ENCODE measurements at places on chromosomes 1 and 21.

DNA sequence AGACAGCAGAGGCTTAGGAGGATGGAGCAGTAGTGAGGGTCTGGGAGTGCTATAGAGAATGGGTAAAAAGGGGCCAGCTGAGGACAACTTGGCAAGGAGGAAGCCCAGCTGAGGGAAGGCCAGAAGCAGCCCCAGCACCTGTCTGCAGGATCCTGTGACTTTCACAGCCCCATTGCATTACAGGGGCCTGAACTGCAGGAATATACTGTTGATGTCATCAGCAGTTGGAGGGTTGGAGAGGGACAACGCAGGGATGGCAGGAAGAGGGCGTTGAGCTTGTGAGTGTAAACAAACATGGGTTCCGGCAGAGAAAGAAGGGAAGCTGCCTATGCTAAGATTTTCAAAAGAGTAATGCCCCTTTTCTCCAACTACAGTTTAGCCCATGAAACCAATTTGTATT is 628.5 kb downstream of the SMYD3 start:
- DNase-seq: no peak

- DNase-seq: no peak
Measured at GRCh38 chr1:36135330-36135667, 10.3 kb upstream of the COL8A2 start.

GRCh38 chr21:29017639-29018237 is 1.4 kb downstream of the RWDD2B start:
- no peak for DNase-seq

GRCh38 chr1:116748272-116748671 is 6.0 kb upstream of the CD2 start:
- DNase-seq: no peak

DNA sequence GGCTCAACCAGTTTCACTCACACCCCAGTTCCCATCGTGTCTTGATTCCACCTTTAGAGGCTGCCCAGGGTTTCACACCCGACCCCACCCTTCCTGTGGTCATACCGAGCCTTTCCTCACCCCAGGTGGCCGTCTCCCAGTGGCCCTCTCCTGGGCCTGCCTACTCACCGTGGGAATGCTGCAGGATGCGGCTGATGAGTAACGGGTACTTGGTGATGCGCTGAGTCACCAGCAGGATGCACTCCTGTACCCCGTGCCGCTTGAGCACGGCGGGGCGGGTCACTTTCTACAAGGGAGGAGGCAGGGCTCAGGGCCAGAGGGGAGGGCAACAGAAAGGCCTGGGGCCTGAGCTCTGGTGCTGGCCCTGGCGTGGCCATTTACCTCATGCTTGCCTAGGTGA is 16.4 kb downstream of the ARHGEF2 start:
- no peak for DNase-seq

DNA sequence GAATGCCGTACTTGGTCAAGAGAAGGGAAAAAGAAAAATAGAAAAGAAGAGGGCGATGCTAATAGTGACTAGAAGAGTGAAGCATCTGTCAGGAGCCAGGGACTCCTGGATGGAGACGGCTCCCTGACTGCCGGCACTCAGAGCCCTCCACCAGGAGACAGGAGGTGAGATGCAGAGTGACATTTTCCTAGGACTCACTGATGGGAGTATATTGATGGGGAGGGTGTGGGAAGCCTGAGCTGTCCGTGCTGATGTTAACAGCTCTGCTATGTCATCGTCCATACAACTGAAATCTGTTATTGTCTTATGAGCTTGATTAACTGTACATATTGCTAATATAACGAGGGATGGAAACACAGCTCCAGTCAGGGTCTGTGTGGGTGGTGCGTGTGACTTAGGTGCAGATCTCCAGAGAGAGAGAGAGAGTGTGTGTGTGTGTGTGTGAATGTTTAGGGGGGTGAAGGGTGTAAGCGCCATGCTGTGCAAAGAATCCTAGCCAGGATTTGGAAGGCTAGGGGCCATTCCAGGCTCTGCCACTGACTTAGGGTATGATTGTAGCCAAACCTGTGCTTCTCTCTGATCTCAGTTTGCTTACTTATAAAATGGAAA is 123.0 kb upstream of the KLHDC7A start:
- DNase-seq: no peak

GRCh38 chr1:20252587-20252986 is 38.1 kb upstream of the VWA5B1 start:
- no peak for DNase-seq

DNA sequence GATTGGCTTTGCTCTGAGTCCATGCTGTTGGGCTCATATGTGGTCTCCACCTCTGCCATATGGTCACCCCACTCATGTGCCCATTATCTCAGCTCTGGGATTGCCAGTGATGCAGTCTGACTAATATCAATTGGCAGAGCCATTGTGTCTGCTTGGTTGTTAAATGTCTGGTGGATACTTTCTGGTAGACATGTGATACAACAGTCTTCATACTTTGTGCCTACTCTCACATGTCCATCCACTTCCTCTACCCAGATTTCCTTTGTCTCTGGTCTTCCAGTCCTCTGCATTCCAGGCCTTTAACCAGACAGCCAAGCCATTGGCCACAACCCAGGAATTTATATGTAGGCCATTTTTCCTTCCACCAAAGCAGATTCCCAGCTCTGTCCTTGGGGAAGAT is 30.8 kb upstream of the DIPK1A start:
- no peak for DNase-seq

- no peak for DNase-seq
Measured at GRCh38 chr1:25586181-25586588, 30.4 kb upstream of the MAN1C1 start.

GRCh38 chr1:46812065-46812963 is 13.5 kb downstream of the CYP4B1 start:
- DNase-seq: no peak

DNA sequence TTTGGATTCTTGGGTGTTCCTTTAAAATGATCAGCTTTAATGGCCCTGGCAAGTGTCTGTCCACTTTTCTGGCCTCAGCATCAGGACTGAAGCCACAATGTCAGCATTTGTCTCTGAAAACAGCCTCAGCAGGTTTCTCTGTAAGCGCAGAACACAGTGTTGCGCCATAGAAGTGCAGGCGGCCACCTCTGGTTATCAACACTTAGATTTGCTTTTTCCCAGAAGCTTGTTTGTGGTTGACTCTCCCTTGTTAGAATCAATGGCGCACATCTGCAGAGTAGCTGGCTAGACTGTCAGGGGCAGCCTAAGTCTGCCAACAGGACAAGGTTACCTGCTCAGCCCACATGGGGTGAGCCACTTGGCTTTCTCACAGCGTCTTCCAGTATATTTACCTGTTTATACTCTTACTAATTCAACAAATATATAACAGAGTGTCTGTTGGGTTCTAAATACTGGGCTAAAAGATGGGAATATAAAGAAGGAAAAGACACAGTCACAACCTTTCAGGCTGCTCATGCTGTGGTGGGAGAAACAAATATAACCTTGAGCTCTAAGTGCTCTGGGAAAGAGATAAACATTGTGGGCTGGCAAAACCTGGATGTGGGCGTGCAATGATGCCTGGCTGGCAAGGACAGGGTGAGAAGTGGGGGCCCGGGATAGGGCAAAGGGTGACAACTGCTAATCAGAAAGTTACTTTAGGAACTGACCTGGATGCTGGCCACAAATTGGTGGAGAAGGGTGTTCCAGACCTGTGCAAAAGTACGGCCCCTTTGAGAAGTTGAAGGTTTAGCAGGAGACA is 149.3 kb upstream of the KIAA0040 start:
- DNase-seq: no peak

- DNase-seq: no peak
Measured at GRCh38 chr1:24945354-24946326, 15.6 kb upstream of the RUNX3 start.

DNA sequence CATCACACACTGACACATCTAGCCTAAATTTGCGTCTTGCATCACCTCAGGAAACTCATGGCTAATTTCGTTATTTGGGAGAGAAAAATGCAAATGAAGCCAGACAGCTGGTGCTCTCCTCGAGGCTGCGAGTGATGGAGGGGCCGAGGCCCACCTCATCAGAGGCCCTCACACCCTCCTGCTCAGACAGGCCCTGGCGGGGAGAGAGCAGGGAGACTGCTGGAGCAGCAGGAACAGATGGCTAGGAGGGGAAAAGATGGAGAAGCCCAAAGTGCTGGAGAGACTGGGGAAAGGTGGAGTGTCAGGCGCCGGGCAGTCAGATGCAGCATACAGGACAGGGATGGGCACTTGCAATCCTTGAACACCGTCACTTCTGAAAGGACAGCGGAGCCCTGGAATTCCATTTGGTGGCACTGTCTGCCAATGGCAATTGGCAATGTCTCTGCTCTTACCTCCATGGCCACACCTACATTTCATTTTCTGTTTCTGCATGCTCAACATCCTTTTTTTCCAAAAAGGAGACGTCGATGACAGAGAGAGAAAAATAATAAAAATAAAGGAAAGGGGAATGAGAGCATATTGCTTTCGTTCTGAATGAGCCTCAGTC is 286.2 kb downstream of the SPATA17 start:
- DNase-seq: no peak

GRCh38 chr21:42513151-42513984 is at the start of gene SLC37A1:
Gene SLC37A1 (plus strand): TSS chr21:42513852. CDS start chr21:42518455, 4,603 bp downstream.
- DNase-seq: peak; percentile 62

GRCh38 chr21:22223385-22223784 is 1225.2 kb downstream of the NCAM2 start:
- no peak for DNase-seq

DNA sequence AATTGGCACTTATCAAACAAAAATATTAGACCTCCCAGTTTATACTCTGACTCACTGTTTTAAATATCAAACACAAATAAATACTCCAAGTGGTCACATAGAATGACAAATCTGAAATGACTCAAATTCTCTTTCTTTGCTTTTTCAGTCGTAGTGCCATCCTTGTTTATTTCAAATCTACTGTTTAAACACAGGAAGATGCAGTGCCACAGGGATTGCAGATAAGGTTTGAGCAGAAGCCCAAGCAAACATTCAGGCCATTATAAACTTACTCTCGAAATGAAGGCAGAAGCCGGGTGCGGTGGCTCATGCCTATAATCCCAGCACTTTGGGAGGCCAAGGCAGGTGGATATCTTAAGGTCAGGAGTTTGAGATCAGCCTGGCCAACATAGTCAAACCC is 255.4 kb upstream of the PLXNA2 start:
- DNase-seq: no peak

- no peak for DNase-seq
Measured at GRCh38 chr1:221328371-221328770, 413.5 kb downstream of the DUSP10 start.

DNA sequence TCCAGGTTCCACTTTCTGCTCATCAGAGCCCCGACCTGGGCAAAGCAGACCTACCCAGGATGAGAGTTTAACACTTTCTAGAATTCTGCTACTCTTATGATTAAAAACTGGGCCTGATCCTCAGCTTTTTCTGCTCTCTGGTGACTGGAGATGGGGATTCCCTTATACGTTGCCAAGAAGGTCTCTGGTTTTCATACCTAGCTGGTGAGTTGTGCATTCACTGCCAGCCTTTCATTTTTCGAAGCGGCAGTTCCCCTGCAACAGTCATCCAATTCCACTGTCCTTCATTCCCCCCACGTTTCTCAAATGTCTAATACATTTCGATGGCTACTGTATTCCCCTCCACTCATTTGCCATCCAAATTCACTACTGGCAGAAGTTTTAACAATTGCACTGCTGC is 135.3 kb downstream of the ADSS2 start:
- DNase-seq: no peak

- DNase-seq: no peak
Measured at GRCh38 chr21:45187646-45188045, 100.0 kb downstream of the POFUT2 start.

DNA sequence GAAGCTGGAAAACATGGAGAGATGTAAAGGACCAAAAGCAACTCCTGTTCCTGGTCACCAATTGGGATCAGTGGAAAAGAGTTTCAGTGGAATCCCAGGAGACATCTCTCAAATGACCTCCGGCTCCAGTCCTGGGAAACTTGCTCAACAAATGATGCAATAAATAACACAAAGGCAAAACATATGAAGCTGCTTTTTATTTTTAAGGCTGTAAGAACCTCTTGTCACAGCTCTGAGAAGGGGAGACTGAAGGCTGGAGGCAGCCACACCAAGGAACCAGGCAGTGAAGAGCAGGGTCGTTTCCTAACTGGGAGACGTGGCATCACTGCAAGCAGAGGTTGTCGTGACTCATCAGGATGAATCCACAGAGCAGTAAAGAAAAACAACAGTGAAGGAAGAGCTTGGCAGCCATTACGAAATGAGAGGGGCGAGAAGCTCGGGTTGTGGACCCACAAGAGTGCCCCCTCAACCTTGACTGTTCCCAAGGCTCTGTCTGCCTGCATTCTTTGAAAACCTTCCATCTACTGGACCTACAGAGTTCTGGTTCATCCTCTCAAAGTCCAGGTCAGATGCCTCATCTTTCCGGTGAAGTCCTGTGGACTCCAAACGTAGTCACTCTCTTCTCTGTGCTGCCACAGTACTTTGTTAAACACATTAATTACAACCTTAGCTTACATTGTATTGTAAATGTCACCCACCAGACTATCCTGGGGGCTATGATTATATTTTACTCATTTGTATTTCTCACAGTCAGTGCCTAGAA is 32.1 kb downstream of the JAK1 start:
- no peak for DNase-seq

- no peak for DNase-seq
Measured at GRCh38 chr1:204980840-204981405, 62.1 kb upstream of the CNTN2 start.

GRCh38 chr1:85359874-85360721 is 83.7 kb upstream of the BCL10 start:
- no peak for DNase-seq

DNA sequence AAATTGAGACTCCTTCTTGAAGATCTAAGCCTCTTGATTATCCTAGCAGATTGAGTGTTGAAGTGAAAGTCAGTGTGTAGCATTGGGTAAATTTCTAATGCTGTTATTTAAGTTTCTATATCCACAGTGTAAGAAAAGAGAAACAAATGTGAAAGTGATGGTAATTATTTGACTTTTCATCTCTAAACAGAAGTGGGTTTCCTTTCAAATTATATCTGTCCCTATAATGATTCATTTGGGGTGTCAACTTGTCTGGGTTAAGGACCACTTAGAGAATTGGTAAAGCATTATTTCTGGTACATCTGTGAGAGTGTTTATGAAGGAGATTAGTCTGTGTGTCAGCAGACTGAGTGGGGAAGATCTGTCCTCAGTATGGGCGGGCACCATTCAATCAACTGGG is 133.0 kb upstream of the HMCN1 start:
- no peak for DNase-seq

DNA sequence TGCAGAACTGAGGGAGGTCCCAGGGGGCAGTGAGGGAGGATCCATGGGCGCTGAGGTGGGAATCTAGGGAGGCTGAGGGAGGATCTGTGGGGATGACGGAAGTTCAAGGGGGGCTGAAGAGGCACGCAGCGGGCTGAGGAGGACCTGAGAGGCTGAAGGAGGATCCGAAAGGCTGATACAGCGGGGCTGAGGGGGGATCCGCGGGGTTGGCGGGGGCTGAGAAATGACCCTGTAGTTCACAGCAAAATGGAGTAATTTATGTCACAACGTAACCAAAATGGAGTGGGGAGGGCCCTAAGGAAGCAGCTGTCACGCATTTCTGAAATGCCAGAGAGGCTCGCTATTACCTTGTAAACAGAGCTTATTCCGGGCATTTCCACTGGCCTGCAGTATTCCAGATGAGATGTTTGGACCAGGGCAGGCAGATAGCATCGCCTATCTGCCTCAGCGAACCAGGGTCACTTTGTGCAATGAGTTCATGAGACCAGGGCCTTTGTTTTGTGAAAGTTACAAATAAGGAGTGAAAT is 926 bp upstream of the MRPL55 start:
- no peak for DNase-seq

GRCh38 chr1:201501144-201501543 is 5.8 kb downstream of the CSRP1 start:
- DNase-seq: no peak

- DNase-seq: no peak
Measured at GRCh38 chr1:41110286-41110685, 88.8 kb upstream of the SLFNL1 start.

All from GM12892 (cell line).